ENCODE measurements at places on chromosomes 11 and 22.

GRCh38 chr11:12695873-12696272, 21.7 kb downstream of the TEAD1 start:
- DNase-seq, result no peak

GRCh38 chr22:42792909-42793847, 63.9 kb downstream of the ARFGAP3 start:
- DNase-seq, result no peak

DNA sequence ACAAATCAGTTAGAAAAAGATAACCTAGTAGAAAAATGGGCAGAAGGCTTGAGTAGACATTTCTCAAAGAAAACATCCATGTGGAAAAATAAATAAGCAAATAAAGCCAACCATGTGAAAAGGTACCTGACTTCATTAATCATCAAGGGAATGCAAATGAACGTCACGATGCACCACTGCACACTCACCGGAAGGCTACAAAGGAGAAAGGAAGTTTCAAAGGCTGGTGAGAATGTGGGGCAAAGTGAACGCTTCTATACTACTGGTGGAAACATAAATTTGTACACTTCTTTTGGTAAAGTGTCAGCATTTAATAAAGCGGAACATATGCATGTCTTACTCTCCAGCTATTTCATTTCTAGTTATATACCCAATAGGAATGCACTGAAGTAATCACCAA, 166.8 kb downstream of the CSNK2A3 start:
- no peak for DNase-seq

DNA sequence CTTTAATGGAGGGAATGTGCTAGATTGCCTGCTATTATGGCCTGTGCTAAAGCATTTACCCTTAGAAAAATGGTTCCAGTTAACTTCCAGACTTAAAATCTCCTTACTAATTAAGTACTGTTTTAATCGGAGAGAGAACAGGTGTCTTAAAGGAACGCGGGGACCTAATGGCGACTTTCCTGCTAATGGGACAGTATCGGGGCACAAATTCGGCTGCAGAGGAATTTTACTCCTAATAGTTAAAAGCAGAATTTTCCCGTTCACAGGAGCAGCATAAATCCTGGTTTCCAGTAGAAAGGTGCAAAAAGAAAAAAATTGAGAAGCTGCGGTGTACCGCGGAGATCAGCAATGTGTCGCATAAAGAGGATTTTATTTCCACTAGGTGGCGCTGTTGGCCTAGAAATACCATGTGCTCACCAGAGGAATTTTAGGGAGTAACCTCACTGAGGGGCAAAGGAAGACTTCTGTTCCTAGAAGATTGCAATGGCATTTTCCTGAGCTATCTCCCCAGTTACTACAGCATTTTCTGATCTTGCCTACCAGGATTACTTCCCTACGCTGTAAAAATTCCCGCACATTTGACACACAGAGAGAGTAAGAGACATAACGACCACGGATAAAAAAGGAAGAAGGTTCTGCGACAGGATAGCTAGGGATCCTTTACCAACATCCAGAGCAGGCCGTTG, 44.5 kb downstream of the ZNF280B start:
- DNase-seq, result peak; percentile 87

DNA sequence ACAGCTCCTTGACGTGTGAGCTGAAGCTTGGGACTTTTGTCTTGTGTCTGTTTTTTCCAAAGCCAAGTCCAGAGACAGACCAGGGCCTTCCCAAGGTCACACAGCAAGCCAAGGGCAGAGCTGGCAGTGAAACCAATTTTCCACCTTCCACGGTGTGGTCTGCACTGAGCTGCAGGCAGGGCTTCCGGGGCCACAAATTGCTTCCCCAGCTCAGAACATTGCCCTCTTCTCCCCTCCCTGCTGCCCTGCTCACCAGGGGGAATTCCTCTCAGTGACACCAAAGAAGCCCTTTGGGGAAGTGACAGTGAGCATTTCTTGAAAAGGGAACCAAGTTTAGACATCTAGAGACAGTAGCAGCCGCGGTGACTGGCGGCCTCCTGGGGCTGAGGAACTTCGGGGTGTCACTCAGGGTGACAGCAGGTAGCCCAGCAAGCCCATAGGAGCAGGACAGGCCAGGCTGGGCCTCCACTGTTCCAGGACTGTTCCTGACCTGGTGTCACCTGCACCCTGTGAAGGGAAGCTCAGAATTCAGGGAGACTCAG, 9.2 kb downstream of the FXYD2 start:
- DNase-seq, result no peak
